Stimulated activated CD4-positive, alpha-beta T cell treated with anti-CD3 and anti-CD28 coated beads, Interleukin-1b, Interleukin-23, amount 100 ng/mL, for 1 hour (primary cell): ENCODE measurements at places on chromosomes 7 and 10.

GRCh38 chr10:110709964-110710587 lies 65.9 kb downstream of the RBM20 start:
- no peak for DNase-seq

GRCh38 chr10:119250641-119251314 lies 43.4 kb downstream of the GRK5 start:
- DNase-seq = no peak

DNA sequence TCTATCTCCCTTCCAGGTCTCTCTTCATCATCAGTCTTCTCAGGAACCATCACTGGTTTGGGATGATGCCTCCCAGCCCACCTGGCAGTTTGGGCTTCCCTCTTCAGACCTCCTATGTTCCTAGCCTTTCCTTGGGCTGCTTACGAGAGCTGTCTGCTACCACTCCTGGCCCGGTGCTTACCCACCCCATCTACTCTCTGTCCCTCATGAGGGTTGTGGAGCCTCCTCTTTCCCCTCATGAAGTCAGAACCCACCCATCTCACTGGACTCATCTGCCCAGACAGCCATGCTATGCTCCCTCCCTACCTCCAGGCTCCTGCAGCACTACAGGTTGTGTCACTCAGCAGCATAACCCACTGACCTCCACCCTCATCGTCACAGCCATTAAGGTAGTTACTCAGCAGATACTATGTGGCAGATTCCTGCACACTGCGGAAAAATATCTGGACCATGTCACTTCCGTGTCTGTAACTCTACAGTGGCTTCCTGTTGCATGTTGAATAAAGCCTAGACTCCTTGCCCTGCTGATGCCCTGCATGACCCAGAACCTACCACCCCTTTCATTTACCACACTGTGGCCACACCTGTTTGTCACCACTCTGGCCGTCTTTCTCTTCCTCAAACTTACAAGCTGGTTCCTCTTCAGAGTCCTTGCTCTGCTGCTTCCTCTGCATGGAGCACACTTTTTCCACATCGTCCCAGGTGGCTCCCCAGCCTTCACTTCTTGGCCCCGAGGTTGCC lies 2.0 kb downstream of the DBNL start:
- no peak for DNase-seq

- no peak for DNase-seq
Measured at GRCh38 chr10:132789659-132790148, 3.8 kb upstream of the NKX6-2 start.
